Activated T-helper 1 cell treated with anti-CD3 and anti-CD28 coated beads, Interleukin-2, amount 50 U/mL, for 16 hours (primary cell): ENCODE measurements at places on chromosomes 6 and 20.

GRCh38 chr6:170455335-170455979, 97.7 kb downstream of the PSMB1 start:
- no peak for DNase-seq

- DNase-seq, result no peak
Measured at GRCh38 chr6:47000842-47001241, 41.3 kb downstream of the ADGRF1 start.

- no peak for DNase-seq
Measured at GRCh38 chr20:58614984-58615760, 35.9 kb upstream of the STX16 start.

GRCh38 chr20:11091511-11091910, 417.7 kb upstream of the JAG1 start:
- DNase-seq, result no peak

- no peak for DNase-seq
Measured at GRCh38 chr20:48815537-48815936, 12.3 kb downstream of the PREX1 start.

DNA sequence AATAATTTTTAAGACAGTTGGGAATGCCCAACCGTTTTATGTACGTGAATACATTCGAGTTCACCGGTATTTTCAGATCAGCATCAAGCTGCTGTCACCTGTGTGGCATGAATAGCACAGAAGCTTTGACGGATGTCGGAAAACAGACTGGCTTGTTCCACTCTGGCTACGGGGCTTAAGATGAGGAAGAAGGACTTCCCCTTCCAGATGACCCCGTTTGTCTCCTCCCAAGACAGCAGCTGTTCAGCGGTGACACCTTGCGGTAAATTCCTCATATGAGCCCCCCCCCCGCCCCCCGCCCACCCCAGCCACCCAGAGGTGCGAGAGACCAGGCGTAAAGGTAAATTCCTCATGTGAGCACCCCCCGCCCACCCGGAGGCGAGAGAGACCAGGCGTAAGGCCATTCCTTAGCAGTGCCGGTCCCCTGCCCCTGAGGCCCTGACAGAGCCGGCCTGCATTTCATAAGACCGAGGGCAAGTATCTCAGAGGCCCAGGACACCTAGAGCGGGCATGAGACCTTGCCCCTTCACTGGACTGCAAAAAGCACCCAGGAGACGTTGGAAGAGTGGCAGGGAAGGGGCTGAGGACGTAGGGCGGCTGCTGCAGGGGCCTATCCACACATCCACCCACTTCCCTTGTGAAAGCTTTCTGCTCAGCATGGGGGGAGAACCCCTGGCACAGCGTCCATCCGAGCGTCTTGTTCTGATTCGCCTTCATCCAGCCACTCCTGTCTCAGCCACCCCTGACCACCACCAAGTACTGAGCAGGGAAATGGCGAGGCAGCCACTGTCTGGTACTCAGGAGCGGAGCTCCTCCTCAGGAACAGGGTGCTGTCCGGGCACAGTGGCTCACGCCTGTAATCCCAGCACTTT, 7.3 kb upstream of the PCMTD2 start:
- no peak for DNase-seq

DNA sequence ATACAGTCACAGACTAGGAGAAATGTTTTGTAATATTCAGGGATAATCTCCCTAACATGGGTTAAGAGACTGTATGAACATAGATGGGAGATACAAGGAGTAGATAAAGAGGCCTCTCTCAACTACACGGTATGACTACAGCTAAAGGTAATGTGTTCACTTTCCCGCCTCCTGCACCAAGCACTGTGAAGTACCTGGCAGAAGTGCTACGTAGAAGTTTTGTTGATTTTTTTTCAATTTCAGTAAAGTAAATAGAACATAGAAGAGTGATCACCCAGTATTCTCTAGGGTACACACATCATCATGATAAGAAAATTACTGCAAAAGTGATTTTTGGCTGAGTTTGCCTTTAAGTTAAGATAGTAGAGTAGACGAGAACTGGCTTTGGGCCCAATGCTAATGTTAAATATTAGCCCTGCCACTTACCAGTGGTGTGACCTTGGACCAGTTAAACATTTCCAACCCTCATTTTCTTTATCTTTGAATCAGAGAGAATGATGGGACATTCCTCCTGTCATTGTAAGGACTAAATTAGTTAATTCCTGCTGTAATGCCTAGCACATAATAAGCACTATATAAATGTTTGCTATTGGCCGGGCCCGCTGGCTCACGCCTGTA, 183.6 kb downstream of the COL9A1 start:
- no peak for DNase-seq

GRCh38 chr6:79450984-79451383, 86.2 kb downstream of the LCA5 start:
- no peak for DNase-seq

DNA sequence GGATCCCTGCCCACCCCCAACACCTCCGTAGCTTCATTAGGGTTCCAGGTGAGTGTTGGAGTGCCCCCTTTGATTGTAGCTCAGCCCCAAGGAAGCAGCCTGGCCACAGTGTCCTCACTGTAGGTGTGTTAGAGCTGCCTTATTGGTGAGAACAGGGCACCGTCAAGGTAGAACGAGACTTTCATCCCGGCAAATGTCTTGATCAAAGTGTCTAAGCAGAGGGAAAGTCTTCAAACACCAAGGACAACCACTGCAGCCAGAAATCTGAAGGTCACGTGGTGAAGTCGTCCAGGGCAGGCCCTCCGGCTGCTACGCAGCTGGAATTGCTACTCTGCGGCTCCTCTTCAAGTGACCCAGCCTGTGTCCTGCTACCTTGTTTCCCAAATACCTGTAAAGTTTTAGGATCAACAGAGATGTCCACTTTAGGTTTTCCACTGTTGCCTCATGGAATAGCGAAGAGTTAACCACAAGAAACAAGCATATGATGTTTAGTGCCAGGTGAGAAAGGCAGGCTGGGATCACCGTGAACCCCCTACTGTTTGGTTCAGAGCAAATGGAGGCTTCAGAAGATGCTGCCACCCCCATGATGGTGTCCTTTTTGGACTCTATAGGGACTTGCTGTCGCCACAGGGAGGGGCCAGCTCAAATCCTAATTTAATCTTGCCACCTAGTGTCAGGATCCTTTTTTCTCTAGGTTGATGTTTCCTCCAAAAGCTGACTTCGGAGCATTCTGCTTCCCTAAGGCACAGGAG, 1.7 kb upstream of the DLL1 start:
- DNase-seq, result no peak

- no peak for DNase-seq
Measured at GRCh38 chr6:11209906-11210305, 22.6 kb downstream of the NEDD9 start.

- DNase-seq, result no peak
Measured at GRCh38 chr6:41997456-41997855, 52.9 kb upstream of the TAF8 start.

DNA sequence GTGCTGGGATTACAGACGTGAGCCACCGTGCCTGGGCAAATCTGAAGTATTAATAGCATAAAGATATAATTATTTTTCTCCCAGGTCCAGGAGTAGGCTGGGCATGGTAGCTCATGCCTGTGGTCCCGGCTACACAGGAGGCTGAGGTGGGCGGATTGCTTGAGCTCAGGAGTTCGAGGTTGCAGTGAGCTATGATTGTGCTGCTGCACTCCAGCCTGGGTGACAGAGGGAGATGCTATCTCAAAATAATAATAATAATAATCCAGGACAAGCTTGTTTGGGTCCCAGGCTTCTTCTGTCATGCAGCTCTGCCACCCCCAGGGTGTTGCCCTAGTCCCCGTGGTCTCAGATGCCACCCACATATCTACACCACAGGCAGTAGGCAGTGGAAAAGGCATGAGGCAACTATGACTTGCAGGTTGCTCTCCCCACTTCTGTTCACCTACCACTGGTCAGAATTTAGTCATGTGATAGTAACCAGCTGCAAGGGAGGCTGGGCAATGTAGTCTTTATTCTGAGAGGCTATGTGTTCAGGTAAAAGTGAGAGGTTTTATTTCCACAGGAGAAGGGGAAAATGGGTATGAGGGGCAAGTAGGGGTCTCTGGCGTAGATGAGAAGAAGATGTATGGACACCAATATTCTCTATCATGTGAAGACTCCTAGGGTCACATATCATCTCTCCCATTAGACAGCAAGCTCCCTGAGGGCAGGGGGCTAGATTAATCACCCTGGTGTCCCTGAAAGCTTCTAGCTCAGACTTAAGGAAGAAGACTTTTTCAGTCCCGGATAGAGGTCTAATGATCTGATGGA, 25.7 kb downstream of the TCF15 start:
- DNase-seq, result no peak

DNA sequence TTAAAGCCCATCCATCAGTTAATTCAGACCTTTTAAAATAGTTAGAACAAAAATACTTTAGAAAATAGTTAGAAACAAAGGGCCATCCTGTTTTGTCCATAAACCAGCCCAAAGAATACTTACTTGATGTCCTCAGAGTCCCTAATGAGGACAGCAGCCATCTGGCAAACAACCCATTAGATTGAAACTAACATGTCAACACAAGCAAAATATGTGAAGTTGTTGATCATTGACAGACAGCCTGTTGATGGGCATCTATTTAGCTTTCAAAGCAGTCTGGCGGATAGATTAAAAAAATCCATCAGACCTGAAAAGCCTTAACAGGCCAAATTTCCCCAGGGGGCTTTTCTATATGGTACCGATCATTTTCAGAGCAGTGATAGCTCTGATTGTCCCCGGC, 154.2 kb upstream of the TSHZ2 start:
- no peak for DNase-seq

DNA sequence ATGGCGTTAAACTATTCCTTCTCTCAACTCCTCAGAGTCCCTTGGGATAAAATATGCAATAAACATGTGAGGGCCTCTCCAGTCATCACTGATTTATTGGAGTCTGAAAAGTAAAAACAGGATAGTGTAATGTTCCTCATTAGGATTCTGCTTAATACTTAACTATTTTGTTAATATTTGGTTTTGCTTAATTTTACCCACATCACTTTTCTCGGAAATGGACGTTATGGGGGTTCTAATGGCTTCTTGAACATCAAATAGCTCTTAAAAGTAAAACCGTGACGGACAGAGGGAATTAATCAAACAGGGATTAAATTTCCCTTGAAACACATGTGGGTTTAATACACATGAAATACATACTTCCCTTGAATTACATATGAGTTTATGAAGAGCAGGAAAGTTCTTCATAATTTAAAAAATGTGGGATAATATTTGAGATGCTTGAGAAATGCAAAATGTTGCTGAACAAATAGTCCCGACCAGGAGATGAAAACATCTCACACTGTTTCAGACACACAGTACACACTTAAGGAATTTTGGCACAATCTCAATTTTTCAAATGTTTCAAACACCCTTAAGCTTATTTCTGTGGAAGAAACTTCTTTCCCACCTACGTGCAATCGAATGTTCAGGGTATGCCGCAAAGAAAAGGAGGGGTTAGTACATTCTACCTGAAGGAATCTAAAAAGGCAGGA, 38.4 kb upstream of the EIF2S2 start:
- no peak for DNase-seq

GRCh38 chr20:47781632-47782031, 3.6 kb downstream of the SULF2 start:
- DNase-seq, result no peak

DNA sequence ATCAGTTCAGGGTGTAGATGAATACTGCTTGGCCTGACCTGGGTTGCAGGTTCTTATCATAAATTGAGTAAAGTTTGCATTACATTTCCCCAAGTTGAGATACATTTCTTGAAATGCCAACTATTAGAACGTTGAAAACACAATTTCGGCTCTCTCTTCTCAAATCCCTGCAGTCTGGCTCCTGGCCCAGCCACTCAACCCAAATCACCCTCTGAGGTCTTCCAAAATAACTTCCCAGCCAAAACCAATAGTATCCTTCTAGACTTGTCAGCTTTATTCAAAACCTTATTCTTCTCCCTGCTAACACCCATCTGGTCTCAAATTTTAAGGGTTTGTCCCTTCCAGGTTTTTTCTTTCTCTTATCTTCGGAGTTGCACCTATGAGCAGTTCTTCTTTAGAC, 263.6 kb downstream of the EYA4 start:
- no peak for DNase-seq

DNA sequence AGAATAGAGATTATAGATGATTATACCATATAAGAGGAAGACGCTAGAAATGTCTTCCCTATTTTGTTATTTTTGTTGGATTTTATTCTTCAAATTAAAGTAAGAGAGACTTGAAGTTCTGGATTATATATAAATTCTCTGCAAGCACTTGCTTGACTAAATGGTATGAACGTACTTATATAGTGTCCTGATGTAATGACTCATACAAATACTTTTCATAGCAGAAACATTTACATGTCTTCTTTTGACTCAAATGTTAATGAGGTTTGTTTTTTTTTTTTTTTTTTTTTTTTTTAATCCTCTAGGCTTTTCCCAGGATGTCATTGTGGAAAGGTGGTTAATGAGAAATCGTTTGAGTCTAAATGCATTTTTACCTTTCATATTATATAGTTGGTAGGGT, 55.0 kb downstream of the PDE7B start:
- DNase-seq, result no peak

- no peak for DNase-seq
Measured at GRCh38 chr6:41942067-41942851, 651 bp upstream of the CCND3 start.

GRCh38 chr6:40930045-40930444, 109.0 kb downstream of the UNC5CL start:
- no peak for DNase-seq
